Smooth muscle cell of the pulmonary artery (primary cell): ENCODE measurements at places on chromosomes 7 and 10. TPM values are rescaled to one million over a fixed set of nuclear protein-coding genes. Genes with fewer than 3 reads are reported as not detected.

Gene DDC
- not detected in 2 replicates for total RNA-seq

Gene PTEN
- 127 and 189 TPM in 2 replicates for total RNA-seq

Gene FOXI2
- not detected in 2 replicates for total RNA-seq

Gene VWC2
- not detected in 2 replicates for total RNA-seq

Gene GPR26
- not detected in 2 replicates for total RNA-seq

Gene CAV2
- total RNA-seq: 141 and 186 TPM in 2 replicates

Gene FAM131B
- 3.2 and 9.1 TPM in 2 replicates for total RNA-seq

Gene CCDC7
- 6.0 and 10.9 TPM in 2 replicates for total RNA-seq
